ENCODE measurements at places on chromosomes 3 and 15.
A peak's percentile ranks its signal among the peaks of the same experiment; 100 is the strongest.

- DNase-seq: no peak
Measured at GRCh38 chr3:72633121-72633520, 215.1 kb downstream of the SHQ1 start.

- no peak for DNase-seq
Measured at GRCh38 chr15:96330450-96331143, at the start of gene NR2F2. Gene NR2F2, plus strand, starts transcription at chr15:96330700. Its CDS starts 1,406 bp downstream, at chr15:96332106.

GRCh38 chr3:35187908-35188307 lies 451.4 kb upstream of the ARPP21 start:
- DNase-seq: no peak

GRCh38 chr15:56725386-56725785 lies 7.9 kb downstream of the ZNF280D start:
- no peak for DNase-seq

- DNase-seq: no peak
Measured at GRCh38 chr15:95018888-95019545, 787.7 kb downstream of the MCTP2 start.

- no peak for DNase-seq
Measured at GRCh38 chr3:36520241-36521006, 140.1 kb downstream of the STAC start.

GRCh38 chr3:152474585-152474984 lies 205.9 kb downstream of the MBNL1 start:
- no peak for DNase-seq

- no peak for DNase-seq
Measured at GRCh38 chr3:24258260-24258659, 236.4 kb downstream of the THRB start.

- peak; percentile 46 for DNase-seq
Measured at GRCh38 chr3:38397320-38397719, 50.7 kb downstream of the XYLB start.

- no peak for DNase-seq
Measured at GRCh38 chr15:48856942-48857341, 21.0 kb upstream of the EID1 start.

GRCh38 chr15:35289024-35289617 lies 204.0 kb upstream of the NANOGP8 start:
- no peak for DNase-seq

DNA sequence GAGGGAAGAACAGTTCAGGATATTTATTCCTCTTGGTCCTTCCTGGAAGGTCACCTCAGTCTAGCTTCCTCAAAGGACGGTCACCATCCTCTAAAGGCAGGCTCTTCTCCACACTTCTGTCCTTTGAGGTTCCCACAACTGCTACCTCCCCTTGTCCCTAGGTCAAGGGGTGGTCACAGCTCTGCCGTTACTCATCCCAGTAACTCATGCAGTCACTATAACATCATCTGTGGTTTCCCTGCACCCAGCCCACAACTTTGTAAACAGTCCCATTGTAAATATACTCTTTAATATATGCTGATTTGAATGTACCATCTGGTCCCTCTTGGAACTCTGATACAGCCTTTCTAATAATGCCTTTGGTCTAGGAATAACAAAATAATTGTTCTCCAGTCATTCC lies 887.4 kb downstream of the FHIT start:
- DNase-seq: no peak

DNA sequence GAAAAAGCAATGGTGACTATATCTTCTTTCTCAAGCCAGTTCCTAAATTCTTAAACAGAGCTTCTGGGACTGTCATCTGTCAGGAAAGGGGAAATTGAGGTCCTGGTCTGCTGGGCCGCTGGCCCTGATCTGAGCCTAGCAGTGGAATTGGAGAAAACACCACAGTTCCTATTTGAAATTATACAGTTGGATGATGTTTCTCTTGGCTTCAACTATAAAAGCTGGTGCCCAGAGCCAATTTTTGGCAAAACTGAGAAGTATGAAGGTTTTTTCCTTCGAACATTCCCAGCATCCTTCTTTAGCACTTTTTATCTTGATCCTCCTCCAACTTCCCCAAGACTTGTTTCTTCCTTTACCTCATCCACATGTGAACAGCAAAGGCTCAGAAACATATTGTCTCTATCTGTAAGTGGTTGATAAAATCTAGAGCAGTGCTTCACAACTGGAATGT lies 83.9 kb downstream of the CD47 start:
- DNase-seq: no peak

GRCh38 chr15:33083232-33084081 lies 111.1 kb downstream of the FMN1 start:
- no peak for DNase-seq

DNA sequence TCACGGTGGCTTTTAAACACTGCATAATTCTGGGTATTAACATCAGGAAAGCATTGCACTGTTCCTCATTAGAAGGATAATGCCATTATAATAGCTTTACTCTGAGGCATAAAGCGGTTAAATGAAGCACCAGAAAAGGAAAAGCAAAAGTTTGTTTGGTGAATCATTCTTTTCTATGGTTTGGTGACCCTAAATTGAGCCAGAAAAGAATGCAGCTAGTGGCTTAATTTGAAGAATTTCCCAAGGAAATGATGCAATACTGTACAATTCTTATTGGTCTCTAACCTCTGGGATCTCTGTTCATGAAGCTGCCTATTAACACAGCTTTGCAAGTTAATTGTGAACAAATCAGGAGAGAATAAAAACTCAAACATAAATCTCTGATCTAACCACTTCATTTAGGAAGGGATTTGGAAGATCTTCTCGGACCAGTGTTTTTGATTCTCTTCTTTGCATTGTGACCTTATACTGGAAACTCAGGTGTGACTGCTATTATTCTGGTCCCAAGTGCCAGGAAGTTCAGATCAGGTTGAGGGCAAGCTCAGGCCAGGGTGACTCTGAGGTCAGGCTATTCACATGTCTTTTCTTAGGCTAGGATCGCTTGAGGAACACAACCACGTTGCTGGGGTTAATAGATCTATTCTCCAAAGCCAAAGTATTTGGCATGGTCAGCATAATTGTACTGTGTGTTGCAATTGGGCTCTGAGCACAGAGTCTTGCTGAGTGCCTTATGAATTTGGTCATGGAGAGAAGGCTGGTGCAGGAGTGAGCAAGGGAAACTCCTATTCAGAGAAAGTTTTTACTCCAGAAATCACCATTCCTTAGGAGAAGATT lies 11.3 kb upstream of the DLG1 start:
- DNase-seq: no peak

GRCh38 chr3:46049093-46049492 lies 21.8 kb upstream of the XCR1 start:
- no peak for DNase-seq

DNA sequence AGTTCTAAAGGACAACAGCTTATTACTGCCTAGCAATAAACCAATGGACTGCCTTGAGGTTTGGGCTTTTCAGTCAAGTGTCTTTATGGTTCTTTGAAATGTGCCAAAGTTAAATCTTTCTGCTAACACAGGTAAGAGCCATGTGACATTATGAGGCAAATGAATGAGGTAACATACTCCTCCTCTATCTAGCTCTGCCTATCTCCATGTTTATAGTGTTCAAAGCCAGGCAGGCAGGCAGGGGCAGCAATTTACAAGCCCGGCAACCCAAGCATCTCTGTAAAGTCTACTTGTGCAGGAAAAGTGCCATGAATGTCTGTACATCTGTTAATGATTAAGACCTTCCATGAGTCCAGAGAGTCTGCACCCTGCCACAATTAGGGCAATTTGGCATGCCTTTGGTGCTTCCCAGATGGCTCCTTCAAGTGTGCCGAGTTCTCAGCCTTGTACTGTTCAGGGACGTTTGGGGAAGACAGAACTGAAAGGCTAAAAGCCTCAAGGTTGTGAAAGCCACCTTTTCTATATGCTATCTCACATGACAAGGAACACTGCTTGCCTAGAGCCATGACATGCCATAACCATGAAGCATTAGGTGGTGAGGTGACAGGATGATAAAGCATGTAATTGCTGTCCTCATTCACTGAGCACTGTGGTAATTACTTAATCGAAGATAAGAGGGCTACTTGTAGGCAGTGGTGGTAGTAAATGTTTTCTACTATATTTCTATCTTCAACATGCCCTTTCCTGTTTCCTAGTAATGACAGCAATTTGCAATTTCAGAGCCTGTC lies 41.4 kb upstream of the EIF1B start:
- DNase-seq: no peak

DNA sequence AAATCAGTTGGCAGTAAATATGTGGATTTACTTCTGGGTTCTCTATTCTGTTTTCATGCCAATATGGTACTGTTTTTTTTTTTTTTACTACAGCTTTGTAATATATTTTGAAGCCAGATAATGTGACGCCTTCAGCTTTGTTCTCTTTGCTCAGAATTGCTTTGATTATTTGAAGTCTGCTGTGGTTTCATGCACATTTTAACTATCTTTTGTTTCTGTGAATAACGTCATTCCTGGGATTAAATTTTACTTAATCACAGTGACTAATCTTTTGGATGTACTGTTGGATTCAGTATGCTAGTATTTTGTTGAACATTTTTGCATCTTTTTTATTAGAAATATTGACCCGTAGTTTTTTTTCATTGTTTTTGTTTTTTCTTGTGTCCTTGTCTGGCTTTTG lies 576.5 kb downstream of the ZNF385D start:
- no peak for DNase-seq

DNA sequence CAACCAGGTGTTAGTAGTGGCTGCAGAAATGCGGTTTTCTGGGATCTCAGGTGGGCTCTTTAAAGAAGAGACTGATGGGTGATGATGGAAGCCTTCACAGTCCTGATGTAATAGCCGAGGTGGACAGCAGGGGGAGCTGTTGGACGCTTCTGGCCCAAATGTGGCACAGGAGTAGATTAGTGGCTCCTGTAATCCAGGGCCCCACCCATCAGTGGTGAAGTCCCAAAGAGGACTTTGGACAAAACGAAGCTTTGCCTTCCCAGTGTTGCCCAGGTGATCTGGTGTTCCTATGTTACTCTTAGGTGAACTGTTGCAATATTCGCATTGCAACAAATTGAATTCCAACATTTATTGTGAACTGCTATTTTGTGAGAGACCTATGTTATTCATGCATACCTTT lies 31.8 kb upstream of the MYZAP start:
- peak; percentile 69 for DNase-seq

GRCh38 chr15:74291101-74292071 lies 55.3 kb downstream of the CCDC33 start:
- peak; percentile 82 for DNase-seq

DNA sequence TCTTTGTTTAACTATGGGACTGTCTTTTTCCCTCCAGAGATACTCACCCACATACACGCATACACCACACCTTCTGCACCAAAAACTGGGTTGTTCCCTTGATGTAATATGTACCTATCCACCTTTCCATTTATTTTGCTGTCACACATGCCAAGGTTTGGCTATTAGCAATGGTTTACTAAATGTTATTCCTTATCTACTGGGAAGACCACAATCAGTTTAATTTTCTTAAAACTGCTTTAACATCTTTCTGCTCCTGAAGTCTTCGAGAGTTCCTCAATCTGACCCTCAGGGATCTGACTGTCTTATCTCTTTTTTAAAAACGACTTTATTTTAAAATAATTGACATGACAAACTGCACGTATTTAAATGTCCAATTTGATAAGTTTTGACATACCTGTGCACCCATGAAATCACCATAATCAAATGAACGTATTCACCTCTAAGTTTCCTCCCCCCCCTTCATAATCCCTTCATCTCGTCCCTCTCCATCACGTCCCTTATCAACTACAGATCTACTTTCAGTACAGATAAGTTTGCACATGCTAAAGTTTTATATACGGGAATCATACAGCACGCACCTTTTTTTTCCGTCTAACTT lies 805 bp upstream of the TRPM7 start:
- no peak for DNase-seq
